ENCODE measurements at places on chromosomes 4 and X. TPM values are rescaled to one million over a fixed set of nuclear protein-coding genes. Genes with fewer than 3 reads are reported as not detected.

Gene GPC3
- 0.58 TPM for total RNA-seq

- H3K4me1 ChIP-seq = no peaks in the 10 kb centered on the region
- no peaks in the 10 kb centered on the region for H3K27me3 ChIP-seq
- H3K27ac ChIP-seq = no peak overlapping the region
- no peak overlapping the region for H3K4me3 ChIP-seq
These were observed 56.5 kb upstream of the PHKA2 start for GRCh38 chrX:19040373-19040772.

Gene HSFX1
- 0.61 TPM for total RNA-seq

Gene ZCCHC18
- total RNA-seq = 2.6 TPM

DNA sequence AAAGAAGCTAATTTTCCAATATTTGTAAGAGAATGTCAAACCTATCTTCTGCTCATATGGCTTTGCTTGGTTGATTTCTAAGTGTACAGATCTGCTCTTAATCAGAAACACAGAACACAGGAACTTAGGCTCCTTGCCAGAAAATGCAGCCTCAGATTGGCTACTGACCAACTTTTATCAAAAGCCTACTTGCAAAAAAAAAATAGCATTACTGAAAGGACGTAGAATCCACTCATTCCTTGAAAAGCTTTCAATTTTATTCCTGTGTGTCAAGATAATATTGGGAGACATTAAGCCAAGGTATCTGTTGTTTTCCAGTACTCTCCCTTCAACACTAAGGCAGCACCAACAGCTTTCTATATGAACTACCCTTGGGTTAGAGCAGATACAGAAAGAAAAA lies 127.6 kb upstream of the INTU start:
- no peak overlapping the region for H3K4me3 ChIP-seq
- peaks cover 1% of the 10 kb centered on the region for H3K27me3 ChIP-seq
- no peak for DNase-seq
- H3K4me1 ChIP-seq = no peaks in the 10 kb centered on the region

GRCh38 chr4:73646117-73646516 lies 25.9 kb upstream of the RASSF6 start:
- no peak overlapping the region for H3K27ac ChIP-seq
- DNase-seq = no peak
- no peaks in the 10 kb centered on the region for H3K4me1 ChIP-seq
- H3K27me3 ChIP-seq = no peaks in the 10 kb centered on the region
- H3K36me3 ChIP-seq = no peaks in the 10 kb centered on the region

GRCh38 chr4:96753216-96753615 lies 913.3 kb downstream of the PDHA2 start:
- no peak overlapping the region for H3K27ac ChIP-seq
- no peaks in the 10 kb centered on the region for H3K4me1 ChIP-seq
- no peaks in the 10 kb centered on the region for H3K36me3 ChIP-seq
- H3K4me3 ChIP-seq = no peak overlapping the region
- DNase-seq = no peak

DNA sequence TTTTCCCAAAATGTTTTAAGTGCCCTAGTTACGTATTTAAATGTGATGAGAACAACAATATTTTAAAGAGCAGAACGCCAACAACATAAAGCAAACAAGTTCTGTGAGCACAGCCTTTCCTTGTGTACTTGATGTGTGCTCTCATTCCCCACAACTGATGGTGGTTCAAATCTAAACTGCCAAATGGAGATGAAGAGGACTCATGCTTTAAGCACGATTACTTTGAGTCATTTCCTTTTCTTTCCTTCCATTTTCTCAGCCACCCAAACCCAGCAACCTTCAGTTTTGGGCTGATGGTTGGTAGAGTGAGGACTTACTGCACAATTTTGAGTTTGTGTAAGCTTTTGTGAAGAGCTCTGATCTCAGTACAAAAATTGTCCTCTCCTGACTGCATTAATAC lies 1.7 kb downstream of the NSD2 start:
- peak overlapping the region; percentile 99 for H3K4me3 ChIP-seq
- peaks cover 29% of the 10 kb centered on the region for H3K36me3 ChIP-seq
- no peaks in the 10 kb centered on the region for H3K27me3 ChIP-seq

DNA sequence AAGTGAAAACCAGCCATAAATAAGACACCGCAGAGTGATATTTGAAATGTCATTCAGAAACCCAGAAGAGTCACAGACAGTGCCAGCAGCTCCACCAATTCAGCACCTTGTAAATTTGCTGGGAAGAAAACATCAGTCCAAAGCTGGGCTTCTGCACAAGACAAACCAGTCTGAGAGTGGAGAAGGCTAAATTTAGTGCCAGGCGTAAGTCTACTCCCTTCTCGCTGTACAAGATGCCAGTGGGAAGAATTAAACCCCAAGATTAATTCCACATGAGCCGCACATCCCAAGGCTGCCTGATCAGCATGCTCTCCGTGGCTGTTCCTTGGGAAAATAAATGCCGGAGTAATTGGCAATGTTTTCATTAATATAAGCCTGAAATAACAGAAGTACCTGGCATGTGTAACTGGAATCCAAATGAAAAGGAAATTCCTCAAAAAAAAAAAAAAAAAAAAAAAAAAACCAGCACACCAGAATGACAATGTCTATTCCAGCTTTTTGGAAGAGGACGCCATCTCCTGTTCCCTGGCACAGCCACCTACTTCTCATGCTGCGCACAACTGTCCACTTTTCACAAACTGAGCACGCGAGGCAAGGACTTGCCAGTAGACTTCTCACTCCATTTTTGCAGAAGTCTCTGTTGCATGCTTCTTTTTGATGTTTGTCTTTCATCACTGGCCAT lies 95.5 kb downstream of the NSUN7 start:
- peaks cover 7% of the 10 kb centered on the region for H3K4me1 ChIP-seq
- H3K4me3 ChIP-seq = no peak overlapping the region
- no peaks in the 10 kb centered on the region for H3K36me3 ChIP-seq
- no peak for DNase-seq

DNA sequence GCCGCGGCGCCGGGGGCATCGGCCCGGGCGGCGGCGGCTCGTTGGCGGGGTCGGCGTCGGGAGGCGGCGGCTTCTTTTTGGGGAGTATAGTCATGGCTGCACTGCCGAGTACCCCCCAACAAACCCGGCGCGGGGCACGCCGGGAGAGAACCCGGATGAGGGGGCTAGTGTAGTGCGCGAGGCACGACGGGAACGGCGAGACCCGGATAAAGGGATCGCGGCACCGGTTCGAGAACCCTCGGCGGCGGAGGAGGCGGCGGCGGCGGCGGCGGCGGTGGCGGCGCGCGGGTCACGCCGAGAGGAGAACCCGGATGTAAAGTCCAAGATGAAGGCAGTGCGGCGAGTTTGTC lies at the start of gene OTUD5:
Gene OTUD5 (minus strand): TSS at position 131 of the 350 bp plus-strand sequence. CDS start 37 bp downstream, at position 94.
- peak within 1 kb of the TSS; percentile 100 for H3K27ac ChIP-seq
- H3K4me1 ChIP-seq = peaks cover 48% of the 10 kb centered on the region
- DNase-seq = peak; percentile 83
- H3K36me3 ChIP-seq = peaks cover 17% of the 10 kb centered on the region
- H3K27me3 ChIP-seq = no peaks in the 10 kb centered on the region

GRCh38 chr4:143188136-143189088 lies 3.7 kb downstream of the USP38 start:
- no peak for DNase-seq
- H3K27ac ChIP-seq = peak overlapping the region; percentile 72
- H3K27me3 ChIP-seq = no peaks in the 10 kb centered on the region
- peak overlapping the region; percentile 82 for H3K4me3 ChIP-seq

DNA sequence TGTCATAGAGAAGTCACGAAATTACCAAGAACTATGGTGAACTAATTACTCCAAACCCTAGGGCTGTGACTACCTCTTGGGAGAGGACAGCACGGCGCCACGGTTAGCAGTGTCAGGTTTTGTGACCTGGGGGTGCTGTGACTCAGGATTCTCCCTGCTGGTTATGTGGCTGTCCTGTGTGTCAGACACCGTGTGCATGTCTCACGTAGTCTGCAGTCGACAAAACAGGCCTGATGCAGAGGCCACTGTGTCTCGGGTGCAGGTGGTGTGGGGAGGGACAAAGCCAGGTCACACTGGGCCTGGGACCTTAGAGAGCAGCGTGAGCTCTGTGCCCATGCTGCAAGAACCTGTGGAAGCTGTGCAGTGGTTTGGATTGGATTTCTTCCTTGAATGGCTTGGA lies 34.1 kb downstream of the TNIP2 start:
- H3K36me3 ChIP-seq = peaks cover 21% of the 10 kb centered on the region
- no peak for DNase-seq
- H3K4me1 ChIP-seq = peaks cover 12% of the 10 kb centered on the region
- H3K27me3 ChIP-seq = no peaks in the 10 kb centered on the region
- no peak overlapping the region for H3K4me3 ChIP-seq

Gene PPP1R2C
- total RNA-seq = not detected

Gene PRKG2
- 0.54 TPM for total RNA-seq

- H3K4me3 ChIP-seq = peak overlapping the region; percentile 40
- peaks cover 60% of the 10 kb centered on the region for H3K4me1 ChIP-seq
These were observed 160.9 kb downstream of the SMIM20 start for GRCh38 chr4:26074712-26075430.

GRCh38 chr4:133186845-133187244 lies 37.8 kb downstream of the PCDH10 start:
- H3K27ac ChIP-seq = no peak overlapping the region
- no peaks in the 10 kb centered on the region for H3K4me1 ChIP-seq
- no peak for DNase-seq

Gene EXOC1L
- not detected for total RNA-seq

GRCh38 chr4:52192721-52193135 lies 141.6 kb downstream of the SPATA18 start:
- H3K4me1 ChIP-seq = no peaks in the 10 kb centered on the region
- no peak for DNase-seq
- no peak overlapping the region for H3K27ac ChIP-seq
- no peaks in the 10 kb centered on the region for H3K36me3 ChIP-seq
- H3K27me3 ChIP-seq = no peaks in the 10 kb centered on the region

- no peaks in the 10 kb centered on the region for H3K36me3 ChIP-seq
- DNase-seq = no peak
- H3K4me3 ChIP-seq = no peak overlapping the region
- no peaks in the 10 kb centered on the region for H3K27me3 ChIP-seq
These were observed 244.4 kb downstream of the SPOCK3 start for GRCh38 chr4:166989886-166990285.

Gene ERCC6L
- total RNA-seq = 11.3 TPM

Gene GRIA3
- not detected for total RNA-seq

DNA sequence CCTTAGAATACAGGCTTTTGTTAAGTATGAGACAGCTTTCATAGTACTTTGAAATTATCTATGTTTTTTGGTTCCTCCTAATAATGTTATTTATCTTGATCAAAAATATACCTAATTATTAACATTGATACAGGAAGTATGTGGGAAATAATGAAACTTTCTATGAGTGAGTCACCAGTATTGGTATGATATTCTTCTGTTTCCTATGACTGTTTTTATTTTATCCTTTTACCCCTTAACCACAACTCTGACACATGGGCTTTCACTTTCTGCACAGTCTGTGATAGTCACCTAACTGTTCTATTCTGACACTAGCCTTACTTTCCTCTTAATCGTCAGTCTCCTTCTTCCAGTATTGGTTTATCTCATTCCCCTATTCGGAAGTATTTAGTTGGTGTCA lies 4.7 kb downstream of the THAP9 start:
- no peaks in the 10 kb centered on the region for H3K27me3 ChIP-seq
- peak overlapping the region; percentile 76 for H3K27ac ChIP-seq
- H3K36me3 ChIP-seq = peaks cover 11% of the 10 kb centered on the region
- peak overlapping the region; percentile 57 for H3K4me3 ChIP-seq
- peaks cover 38% of the 10 kb centered on the region for H3K4me1 ChIP-seq

Gene MAGEC1
- not detected for total RNA-seq

Gene FGF2
- not detected for total RNA-seq

Gene VCX3A
- not detected for total RNA-seq

DNA sequence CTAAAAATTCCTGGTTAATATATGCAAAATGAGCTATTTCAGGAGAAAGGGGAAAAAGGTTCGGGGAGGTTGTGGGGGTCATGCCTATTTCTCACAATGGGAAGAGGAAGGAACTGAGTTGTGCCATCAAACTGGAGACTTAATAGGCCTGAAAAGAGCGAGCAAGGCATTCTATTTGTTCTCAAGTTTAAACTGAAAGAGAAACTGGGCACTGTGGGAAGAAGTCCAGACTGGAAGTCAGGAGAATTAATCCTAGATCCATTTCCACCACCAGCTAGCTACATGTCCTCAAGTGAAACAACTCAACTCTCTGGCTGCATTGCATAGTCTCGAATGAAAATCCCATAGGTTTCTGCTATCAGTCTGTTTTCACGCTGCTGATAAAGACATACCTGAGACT lies 50.6 kb downstream of the PPARGC1A start:
- H3K27me3 ChIP-seq = no peaks in the 10 kb centered on the region
- no peaks in the 10 kb centered on the region for H3K4me1 ChIP-seq
- DNase-seq = no peak
- H3K27ac ChIP-seq = no peak overlapping the region
- H3K4me3 ChIP-seq = no peak overlapping the region

Gene SLC4A4
- total RNA-seq = 0.59 TPM

Gene PPARGC1A
- total RNA-seq = not detected

- H3K4me1 ChIP-seq = peaks cover 8% of the 10 kb centered on the region
- H3K4me3 ChIP-seq = no peak overlapping the region
These were observed 78.3 kb downstream of the PDLIM5 start for GRCh38 chr4:94530073-94530472.

- no peaks in the 10 kb centered on the region for H3K4me1 ChIP-seq
- DNase-seq = no peak
- H3K27ac ChIP-seq = no peak overlapping the region
- no peaks in the 10 kb centered on the region for H3K36me3 ChIP-seq
These were observed 64.6 kb downstream of the CRLF2 start for GRCh38 chrX:1147611-1148515.

Gene C4orf36
- not detected for total RNA-seq

Gene PITX2
- not detected for total RNA-seq

DNA sequence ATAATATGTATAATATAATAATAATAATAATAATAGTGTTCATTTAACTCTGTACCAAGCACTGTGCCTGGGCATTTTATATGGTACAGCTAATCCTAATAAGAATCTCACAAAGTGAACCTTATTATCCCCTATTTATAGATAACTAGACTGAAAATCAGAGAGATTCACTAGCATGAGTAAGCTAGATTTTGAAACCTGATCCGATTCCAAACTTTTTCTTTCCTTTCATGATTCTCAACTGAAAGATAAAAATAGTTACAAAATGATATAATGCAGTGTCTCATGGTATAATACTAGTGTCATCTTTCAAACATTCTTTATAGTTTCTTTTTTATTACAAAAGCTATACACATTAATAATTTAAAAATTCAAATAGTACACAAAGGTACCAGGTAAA lies 55.9 kb upstream of the RNF128 start:
- H3K36me3 ChIP-seq = peaks cover 3% of the 10 kb centered on the region
- H3K27ac ChIP-seq = no peak overlapping the region
- no peak overlapping the region for H3K4me3 ChIP-seq
- no peak for DNase-seq
- H3K4me1 ChIP-seq = no peaks in the 10 kb centered on the region

Gene WDR17
- total RNA-seq = 1.5 TPM

- H3K4me3 ChIP-seq = peak overlapping the region; percentile 93
- peak; percentile 97 for DNase-seq
- peaks cover 18% of the 10 kb centered on the region for H3K36me3 ChIP-seq
- peaks cover 33% of the 10 kb centered on the region for H3K4me1 ChIP-seq
- H3K27me3 ChIP-seq = no peaks in the 10 kb centered on the region
- peak overlapping the region; percentile 97 for H3K27ac ChIP-seq
These were observed 485 bp upstream of the CCNG2 start for GRCh38 chr4:77156533-77156911.

Gene RTL3
- total RNA-seq = not detected

- peaks cover 23% of the 10 kb centered on the region for H3K27me3 ChIP-seq
- H3K36me3 ChIP-seq = no peaks in the 10 kb centered on the region
- no peak within 1 kb of the TSS for H3K27ac ChIP-seq
- peak; percentile 63 for DNase-seq
- H3K4me3 ChIP-seq = peak within 1 kb of the TSS; percentile 74
These were observed at the start of gene MAMLD1 for GRCh38 chrX:150362599-150363481. MAMLD1 (plus strand) TSS chrX:150363317; CDS start chrX:150445517, 82,200 bp downstream.

- H3K27ac ChIP-seq = no peak overlapping the region
- H3K4me3 ChIP-seq = no peak overlapping the region
- H3K4me1 ChIP-seq = no peaks in the 10 kb centered on the region
- no peaks in the 10 kb centered on the region for H3K36me3 ChIP-seq
- no peak for DNase-seq
- H3K27me3 ChIP-seq = no peaks in the 10 kb centered on the region
These were observed 54.1 kb upstream of the VEGFD start for GRCh38 chrX:15438332-15438731.

Data from activated CD8-positive, alpha-beta T cell treated with anti-CD3 and anti-CD28 coated beads for 36 hours (primary cell).